ENCODE measurements at places on chromosomes 3 and 15. TPM values are rescaled to one million over a fixed set of nuclear protein-coding genes. Genes with fewer than 3 reads are reported as not detected.

GRCh38 chr15:29568840-29569532, 253.3 kb downstream of the TJP1 start:
- DNase-seq: no peak

DNA sequence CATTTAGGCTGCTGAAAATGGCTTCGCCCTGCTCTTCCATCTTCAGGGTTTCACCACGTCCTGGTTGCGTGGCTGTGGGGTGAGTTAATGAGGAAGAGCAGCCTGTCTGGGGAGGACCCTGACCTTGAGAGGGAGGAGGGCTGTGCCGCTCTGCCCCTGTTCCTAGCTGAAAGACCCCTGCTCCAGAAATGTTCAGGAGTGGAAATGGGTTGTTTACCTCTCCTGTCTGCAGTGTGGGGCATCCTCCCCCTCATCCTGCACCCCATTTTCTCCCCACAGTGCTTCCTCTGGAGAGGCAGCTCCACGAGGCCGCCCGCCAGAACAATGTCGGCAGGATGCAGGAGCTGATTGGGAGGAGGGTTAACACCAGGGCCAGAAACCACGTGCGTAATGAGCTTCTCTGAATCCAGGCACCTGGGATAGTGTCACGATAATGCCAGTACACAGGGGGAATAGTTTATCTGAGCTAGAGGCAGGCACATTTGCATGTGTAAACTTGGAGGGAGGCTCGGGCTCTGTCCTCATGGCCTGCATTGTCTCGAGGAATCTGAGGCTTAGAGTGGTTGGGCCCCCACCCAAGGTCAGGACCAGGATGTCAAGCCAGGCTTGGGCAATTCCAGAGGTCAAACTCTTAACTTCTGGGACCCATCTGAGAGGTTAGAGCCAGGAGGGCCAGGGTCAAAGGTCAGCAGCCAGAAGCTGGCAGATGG, 4.0 kb downstream of the ANKDD1A start:
- DNase-seq: no peak

GRCh38 chr3:187926620-187927019, 181.4 kb upstream of the BCL6 start:
- no peak for DNase-seq

DNA sequence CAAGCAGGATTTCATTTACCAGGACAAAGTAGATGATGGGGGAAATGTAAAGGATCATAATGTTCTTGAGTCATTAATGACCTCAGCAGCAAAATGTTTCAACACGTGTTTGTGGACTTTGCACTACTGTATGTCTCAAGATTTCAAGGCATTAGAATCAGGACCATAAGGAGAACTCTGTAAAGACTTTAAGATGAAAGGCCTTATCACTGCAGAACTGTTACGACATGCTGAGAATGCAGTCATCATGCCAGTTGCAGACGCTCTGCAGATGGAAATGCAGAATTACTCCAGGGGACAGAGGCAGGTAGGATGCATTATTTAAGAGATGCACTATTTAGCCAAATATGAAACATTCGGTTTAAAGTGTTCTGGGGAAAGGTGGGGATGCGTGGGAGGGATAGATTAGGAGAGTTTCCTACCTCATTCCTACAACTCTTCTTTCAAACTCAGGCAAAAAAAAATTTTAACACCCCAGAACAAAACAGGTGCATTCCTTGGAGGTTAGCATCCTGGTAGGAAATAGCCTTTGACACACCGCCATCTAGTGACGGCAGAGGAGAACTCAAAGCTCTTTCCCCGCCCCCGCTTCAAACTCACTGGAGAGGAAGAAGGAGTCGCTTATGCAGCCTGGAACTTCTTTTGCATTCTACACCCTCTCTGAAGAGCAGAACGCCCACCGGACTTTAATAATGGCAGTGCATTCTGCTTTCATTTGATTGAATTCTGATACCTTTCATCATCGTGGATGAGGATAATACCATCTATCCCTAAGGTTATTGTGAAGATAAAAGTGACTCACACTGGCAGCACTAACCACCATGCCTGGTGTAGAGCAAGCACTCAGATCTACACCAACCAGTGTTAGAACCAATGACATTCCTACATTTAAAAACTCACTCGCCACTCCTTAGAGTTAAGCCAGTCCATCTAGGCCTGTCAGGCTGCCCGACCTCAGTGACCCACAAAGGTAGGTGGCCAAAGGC, 43.1 kb upstream of the TOPAZ1 start:
- peak; percentile 45 for DNase-seq

- DNase-seq: no peak
Measured at GRCh38 chr15:66212563-66212921, 41.0 kb downstream of the MEGF11 start.

DNA sequence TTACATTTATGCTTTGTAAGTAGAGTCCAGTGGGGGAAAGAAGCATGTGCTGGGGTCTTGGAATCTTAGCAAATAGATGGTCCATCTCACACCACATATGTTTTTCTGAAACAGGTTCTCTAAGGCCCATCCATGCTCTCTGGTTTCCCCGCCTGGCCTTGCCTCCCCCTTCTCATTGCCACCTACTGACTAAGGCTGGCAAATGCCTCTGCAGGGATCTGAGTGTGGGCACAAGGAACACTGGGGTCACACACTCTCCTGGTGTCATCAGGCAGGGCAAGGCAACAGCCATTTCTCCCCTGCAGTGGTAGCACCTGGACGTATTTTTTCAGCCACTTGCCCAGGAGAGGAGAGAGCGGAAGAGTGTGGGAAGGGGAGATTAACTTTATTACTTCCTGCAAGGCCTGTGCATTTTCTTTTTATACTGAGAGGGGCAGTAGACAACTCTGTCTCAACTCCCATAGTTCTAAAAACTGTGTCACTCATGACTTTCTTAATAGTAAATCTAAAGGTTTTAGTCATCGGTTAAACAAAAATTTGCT, 804.2 kb upstream of the NECTIN3 start:
- DNase-seq: no peak

GRCh38 chr3:70281663-70282062, 30.8 kb downstream of the MDFIC2 start:
- DNase-seq: no peak

- peak; percentile 69 for DNase-seq
Measured at GRCh38 chr15:52780172-52780980, 9.8 kb downstream of the ONECUT1 start.

The ANKRD63 gene
- total RNA-seq: 1.0 TPM

The CD200R1L gene
- not detected for total RNA-seq

The HESX1 gene
- total RNA-seq: 0.77 TPM

All from left ventricle myocardium superior (tissue), 1 donor.